ENCODE measurements at places on chromosomes 5 and 9.

- no peak for DNase-seq
Observed at GRCh38 chr5:124262470-124262869, 484.0 kb downstream of the ZNF608 start.

- peak; percentile 92 for DNase-seq
Observed at GRCh38 chr9:107612136-107612535, 122.6 kb upstream of the KLF4 start.

DNA sequence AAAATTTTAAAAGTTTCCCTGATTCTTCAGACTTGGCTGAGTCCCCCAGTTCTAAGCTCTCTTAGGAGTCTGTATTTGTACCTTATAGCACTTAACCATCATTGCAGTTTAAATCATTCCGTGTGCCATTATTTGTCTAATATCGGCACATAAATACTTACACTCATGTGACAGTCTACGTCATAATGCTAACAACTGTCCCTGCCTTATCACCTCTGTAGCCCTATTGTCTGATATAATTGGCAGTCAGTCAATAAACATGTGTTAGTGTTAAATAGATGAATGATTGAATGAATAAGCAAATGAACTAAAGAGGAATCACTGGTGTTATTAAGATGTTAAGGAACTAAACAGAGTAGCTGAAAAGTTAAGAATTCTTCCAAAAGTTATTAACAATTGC lies 287.8 kb downstream of the EBF1 start:
- no peak for DNase-seq

GRCh38 chr5:5676218-5676617 lies 253.7 kb downstream of the ICE1 start:
- DNase-seq: no peak

- no peak for DNase-seq
Observed at GRCh38 chr9:97504381-97505216, 3.1 kb downstream of the TMOD1 start.

- peak; percentile 76 for DNase-seq
Observed at GRCh38 chr9:93045521-93045920, 13.0 kb upstream of the SUSD3 start.

DNA sequence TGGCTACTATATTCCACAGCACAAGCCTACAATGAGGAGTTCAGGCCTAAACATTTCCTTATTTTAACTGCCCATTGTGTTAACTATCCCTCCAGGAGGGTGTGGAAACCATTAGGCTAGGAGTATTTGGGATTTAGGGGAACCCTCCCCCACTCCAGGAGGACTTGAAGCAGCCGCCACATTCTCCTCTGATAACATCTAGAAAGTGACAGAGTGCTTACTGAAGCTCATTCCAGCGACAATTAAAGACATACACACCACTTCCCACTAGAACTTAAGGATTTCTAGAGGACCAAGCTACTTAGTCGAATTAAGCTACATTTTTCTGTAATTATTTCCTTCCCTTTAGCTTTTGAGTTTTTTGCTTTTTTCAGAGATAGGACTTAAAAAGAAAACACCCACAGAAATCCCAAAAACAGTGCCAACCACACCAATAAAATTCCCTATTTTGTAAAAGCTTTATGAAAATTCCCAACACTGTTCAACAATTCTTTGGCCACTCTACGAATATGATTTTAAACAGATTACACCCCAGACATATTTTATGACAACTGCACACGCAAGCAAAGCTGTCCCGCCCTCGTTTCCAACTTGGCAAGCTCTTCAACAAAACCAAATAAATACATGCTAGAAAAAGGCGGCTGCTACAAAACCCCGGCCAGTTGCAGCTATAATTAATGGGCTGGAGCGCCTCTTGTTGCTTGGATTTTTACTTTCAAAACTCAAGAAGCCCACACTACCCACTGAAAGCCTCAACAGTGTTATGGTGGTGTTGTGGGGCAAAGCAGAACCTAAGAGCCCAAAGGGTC lies 4.5 kb downstream of the ROR2 start:
- DNase-seq: no peak

DNA sequence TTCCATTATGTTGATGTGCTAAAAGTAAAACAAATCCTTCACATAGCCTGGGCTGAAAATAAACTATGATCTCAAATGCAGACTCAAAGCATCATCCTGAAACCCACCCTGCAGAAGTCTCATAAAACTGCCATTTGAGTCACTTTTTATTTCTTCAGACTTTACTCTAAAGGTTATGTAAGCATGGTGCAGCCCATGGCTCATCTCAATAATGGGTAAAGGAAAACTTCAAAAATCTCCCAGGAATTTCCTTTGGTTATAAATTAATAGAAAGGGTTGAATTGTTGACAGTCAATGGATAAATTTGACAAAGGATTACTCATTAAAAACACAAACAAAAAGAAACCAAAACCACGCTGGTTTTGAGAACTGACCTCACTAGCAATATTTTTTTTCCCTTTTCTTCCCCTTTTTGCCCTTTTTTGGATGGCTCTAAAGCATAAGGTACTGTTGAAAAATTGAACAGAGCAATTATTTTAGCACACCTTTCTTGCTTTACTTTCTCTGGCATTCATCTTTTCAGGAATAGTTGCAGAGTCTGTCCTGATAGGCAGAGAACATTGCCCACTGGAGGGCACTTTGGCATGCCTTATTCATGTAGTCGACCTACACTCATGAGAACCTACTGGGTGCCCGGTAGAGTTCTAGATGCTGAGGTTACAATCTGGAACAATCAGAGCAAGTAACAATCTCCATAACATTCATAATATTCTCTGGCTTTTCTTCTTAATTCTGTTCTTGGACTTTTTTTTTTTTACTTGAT lies 191.4 kb downstream of the TMEM167A start:
- DNase-seq: peak; percentile 20

- DNase-seq: peak; percentile 27
Observed at GRCh38 chr5:76714751-76715485, 1.0 kb upstream of the F2R start.

DNA sequence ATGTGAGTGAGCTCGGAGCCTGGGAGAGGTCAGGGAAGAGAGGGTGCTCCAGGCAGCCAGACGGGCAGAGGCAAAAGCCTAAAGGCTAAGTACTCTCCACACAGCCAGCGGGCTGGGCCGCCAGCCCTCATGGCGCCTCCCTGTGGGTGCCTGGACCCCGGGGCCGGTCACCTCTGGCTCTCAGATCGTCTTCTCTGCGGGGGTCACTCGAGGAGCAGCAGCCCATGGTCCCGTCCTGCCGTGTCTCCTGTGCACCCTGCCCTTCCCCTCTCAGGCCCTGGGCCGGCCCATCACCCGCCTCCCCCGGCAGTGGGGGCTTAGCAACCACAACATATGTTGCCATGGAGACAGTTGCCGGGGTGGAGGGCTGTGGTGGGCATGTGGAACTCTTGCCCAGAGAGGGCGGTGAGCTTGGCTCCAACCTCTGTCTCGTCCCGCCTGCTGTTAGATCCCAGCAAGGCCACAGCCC lies 4.2 kb downstream of the AK1 start:
- DNase-seq: no peak

DNA sequence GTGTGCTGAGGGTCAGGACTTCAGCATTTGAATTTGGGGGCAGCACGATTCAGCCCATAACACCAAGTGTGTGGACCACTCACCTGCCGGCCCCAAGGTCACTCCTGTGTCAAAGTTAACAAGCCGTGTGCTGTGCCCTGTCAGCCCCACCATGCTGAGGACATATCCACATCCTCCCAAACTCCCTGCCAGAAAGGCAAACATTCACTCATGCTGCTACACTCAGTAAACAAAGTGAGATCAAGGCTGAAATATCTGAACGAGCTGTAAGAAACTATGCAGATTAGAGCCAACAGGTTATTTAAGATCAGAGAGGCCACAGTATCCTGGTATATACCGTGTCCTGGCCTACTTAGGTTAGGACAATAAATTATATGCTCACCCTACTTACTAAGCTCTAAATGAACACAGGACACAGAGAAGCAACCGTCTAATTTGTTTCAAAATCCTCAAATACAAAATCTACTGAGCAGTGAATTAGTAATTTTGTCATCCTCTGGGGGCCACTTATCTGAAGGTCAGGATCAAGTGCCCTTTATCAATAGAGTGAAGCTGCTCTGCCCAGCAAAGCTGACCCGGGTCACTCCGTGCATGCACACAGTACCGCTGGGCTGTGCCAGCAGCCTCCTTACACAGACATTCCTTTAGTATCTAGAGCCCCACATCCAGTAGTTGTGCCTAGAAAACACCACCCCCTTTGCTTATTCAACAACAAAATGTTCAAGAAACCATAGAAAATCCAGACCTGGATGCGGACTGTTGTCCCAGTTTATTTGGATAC lies 28.2 kb downstream of the RETREG1 start:
- DNase-seq: no peak

DNA sequence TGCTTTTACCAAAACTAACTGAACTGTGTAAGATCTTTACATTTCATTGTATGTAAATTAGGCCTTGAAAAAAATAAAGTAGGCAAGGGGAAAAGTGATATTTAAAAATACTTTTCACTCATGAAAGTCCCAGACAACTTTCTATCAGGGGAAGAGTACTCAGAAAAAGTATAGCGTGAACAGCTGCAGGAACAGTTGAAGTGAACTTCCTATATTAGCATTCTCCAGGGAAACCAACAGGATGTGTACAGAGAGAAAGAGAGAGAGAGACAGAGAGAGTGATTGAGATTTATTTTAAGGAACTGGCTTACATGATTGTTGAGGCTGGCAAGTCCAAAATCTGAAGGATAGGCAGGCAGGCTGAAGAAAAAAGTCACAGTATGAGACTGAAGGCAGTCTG lies 42.0 kb downstream of the ERMP1 start:
- DNase-seq: no peak

DNA sequence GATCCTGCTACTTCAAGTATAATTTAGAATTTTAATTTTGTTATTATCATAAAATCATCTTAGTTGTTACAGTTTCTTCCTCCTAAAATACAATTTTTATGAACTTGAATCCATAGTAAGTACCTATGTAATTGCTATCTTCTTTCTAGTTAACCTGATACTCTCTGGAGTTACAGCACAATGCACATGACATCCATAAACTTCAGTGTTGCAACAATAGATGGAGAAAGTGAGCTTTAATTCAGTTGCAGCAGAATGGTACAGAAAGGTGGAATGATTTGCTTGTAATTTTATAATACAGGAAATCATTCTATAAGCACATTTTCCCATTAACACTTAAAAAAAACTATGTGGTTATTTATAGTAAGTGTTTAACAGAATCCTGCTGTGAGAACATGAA lies 372.0 kb downstream of the CDH9 start:
- DNase-seq: no peak

GRCh38 chr9:120892748-120893610 lies 16.0 kb upstream of the PHF19 start:
- no peak for DNase-seq

DNA sequence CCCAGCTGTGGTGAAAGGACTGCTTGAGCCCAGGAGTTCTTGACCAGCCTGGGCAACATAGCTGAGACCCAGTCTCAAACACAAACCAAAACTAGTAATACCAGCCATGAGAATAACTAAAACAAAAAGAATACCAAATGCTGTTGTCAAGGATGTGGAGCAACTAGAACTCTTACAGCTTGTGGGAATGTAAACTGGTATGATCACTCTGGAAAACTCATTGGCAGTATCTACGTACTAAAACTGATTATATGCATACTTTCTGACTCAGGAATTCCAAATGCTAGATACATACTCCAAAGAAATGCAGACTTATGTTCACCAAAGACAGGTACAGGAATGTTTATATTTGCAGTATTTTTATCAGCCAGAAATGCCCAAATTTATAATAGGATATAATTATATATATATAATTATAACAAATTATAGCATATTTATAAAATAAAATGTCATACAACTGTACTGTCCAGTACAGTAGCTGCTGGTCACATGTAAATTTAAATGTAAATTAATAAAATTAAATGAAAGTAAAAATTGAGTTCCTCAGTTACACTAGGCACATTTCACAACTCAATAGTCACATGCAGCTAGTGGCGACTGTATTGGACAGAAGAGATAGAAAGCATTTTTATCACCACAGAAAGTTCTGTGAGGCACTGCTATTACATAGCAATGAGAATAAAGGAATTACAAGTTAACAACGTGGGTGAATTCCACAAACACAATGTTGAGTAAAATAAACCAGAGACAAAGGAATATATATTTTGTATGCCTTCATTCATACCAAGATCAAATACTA lies 118.5 kb downstream of the GNAQ start:
- peak; percentile 17 for DNase-seq

- no peak for DNase-seq
Observed at GRCh38 chr9:22582221-22582620, 135.6 kb downstream of the DMRTA1 start.

DNA sequence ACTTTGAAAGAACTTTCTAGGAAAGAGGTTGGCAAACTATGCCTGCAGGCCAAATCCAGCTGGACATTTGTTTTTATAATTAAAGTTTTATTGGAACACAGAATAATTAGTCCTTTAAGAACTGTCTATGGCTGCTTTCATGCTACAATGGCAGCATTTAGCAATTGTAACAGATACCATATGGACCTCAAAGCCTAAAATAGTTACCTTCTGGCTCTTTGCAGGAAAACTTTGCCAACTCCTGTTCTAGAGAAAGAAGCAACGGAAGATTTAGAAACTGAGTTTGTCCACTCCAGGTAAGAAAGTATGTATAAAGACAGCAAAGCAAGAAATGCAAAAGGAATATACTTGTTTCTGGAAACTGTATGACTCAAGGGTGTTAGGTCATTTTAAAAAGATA lies 281.7 kb upstream of the TRPM3 start:
- no peak for DNase-seq

GRCh38 chr5:608429-609370 lies 3.4 kb upstream of the CEP72 start:
- DNase-seq: no peak

DNA sequence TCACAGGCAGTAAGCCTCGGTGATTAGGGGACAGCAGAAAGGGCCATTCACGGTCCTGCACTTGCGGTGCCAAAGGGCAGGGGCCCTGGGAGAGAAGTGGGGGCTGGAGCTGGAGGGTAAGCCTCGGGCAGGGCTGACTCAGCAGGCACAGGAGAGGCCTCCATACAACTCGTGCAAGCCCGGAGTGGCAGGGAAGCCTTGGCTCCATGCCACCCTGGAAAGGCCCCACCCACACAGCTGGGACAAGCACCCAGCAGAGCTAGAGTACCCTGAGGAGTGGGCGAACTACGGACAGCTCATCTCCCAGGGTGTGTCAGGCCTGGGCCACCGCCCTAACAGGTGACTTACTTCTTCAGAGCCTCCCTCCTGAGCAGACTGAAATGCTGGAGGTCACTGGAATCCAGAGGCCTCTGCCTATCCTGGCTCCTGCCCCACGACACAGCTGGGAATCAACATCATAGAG lies 5.6 kb upstream of the CAMK2A start:
- DNase-seq: peak; percentile 87

- no peak for DNase-seq
Observed at GRCh38 chr5:169197343-169197742, 103.6 kb downstream of the SLIT3 start.

DNA sequence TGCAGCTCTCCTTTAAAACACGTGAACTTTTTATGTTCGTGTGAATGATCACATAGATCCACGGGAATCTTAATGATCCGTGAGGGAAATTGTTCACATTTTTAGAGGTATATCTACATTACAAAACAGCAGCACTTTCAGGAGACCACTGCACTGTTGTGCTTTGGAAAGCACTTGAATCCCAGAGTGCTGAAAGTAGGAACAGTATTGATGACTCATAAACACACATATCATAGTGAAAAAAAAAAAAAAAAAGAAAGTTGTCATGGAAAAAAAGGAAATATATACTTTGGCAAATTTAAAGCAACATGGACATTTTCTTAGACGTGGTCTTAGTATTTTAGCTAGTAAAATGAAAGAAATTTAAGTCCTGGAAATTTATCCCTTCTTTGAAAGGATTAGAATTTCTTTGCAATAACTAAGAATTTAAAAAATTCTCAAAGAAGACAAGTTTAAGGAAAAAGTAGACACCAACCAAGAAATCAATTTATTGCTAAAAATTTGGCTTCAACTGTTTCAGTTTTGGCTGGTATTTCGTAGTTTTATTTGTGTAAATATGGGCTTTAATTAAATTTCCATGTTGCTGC lies 55.4 kb downstream of the ADGRV1 start:
- DNase-seq: peak; percentile 34
